Cardiac fibroblast (primary cell): ENCODE measurements at places on chromosomes 12 and 14.
A peak's percentile ranks its signal among the peaks of the same experiment; 100 is the strongest.

GRCh38 chr14:50794068-50794645 lies 36.8 kb downstream of the NIN start:
- DNase-seq, result no peak

GRCh38 chr12:43444940-43445564 lies 107.0 kb downstream of the ADAMTS20 start:
- DNase-seq, result peak; percentile 77

DNA sequence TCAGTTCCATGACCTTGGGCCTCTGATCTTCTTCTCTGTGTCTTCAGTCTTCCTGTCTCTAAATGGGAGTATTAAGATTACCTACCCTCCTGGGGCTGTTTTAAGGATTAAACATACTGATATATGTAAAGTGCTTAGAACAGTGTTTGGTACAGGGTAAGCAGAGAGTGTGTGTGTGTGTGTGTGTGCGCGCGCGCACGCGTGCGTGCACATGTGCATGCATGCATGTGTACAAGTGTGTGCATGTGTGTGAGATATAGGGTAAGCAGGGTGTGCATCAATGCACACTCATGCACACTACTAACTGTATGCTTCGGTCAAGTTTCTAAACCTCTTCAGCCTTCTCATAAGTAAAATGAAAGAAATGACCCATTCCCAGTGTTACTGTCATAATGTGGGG lies 196.6 kb downstream of the NTF3 start:
- DNase-seq, result no peak

- no peak for DNase-seq
Observed at GRCh38 chr14:65600742-65601141, 188.2 kb downstream of the FUT8 start.

- DNase-seq, result no peak
Observed at GRCh38 chr12:8630131-8630530, 17.5 kb upstream of the AICDA start.

DNA sequence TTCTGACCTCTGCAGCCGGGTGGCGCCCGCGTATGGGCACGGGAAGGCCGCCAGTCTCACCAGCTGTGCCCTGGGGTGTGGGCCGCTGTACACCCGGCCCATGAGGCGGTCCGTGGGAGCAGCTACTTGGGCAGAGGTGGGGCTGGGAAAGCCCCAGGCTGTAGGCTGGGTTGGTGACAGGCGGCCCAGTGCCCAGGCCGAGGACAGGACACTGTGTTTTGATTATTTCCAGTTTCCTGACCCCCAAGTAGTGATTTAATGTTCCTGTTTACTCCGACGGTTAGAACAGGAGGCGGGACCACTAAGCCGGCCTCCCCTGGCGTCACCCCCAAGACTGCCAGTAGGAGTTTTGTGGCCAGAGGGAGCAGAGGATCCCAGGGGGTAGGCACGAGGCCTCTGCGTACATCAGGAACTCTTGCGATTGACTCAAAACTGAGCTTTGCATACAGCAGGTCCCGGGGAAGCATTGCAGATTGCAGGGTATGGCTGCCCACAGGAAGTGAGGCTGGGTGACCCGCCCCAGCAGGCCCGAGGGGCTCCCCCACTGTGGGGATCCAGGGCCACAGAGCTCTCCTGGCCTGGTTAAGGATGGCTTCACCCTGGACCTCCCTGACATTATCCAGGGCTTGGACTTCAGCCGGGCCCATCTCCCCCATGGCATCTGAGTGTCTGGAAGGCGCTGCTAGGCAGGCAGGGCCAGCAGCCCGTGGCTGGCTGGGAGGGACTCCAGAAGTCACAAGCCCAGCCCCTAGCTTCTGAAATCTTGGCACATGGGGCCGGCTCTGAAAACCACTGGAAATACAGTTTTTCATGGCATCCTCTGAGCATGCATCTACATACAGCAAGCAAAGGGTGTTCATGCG lies 42.5 kb upstream of the DIO3 start:
- peak; percentile 4 for DNase-seq

GRCh38 chr14:90722590-90722989 lies 93.6 kb downstream of the TTC7B start:
- DNase-seq, result no peak

DNA sequence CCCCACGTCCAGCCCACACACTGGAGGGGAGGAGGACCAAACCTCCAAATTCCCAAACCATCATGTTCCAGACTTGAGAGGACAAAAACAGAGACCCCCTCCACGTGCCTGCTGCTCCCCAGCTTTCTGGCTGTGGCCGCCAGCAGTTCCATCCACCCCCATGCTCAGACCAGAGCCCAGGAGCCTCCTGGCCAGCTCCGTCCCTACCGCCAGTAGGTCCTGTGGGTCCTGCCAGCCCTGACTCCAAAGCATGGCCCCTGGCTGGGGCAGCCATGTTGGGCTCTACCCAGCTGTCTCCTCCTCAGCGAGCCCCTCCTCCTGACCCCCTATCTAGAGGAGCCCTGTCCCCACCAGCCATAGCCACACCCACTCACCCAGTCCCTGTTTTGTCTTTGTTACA lies 227.3 kb upstream of the RTL1 start:
- no peak for DNase-seq

DNA sequence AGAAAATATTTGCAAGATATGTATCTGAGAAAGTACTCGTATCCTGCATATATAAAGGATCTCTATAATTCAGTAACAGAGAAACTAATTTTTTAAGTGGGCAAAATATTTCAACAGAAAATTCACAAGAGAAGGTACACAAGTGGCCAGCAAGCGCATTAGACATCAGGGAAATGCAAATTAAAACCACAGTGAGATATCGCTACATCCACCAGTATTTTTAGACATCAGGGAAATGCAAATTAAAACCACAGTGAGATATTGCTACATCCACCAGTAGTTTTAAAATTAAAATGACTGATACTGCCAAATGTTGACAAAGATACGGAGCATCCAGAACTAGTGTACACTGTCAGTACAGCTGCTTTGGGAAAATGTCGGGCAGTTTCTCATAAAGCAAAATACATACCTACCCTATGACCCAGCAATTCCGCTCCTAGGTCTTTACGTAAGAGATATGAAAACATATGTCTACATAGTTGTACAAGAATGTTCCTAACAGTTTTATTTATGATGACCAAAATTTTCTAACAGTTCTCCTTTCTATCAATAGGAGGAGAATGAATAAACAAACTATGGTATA lies 2.8 kb upstream of the KCNK13 start:
- peak; percentile 90 for DNase-seq

- no peak for DNase-seq
Observed at GRCh38 chr14:89292579-89293313, 124.3 kb downstream of the FOXN3 start.

- no peak for DNase-seq
Observed at GRCh38 chr12:124403273-124403672, 108.4 kb downstream of the RFLNA start.

- DNase-seq, result no peak
Observed at GRCh38 chr14:91216731-91217226, 27.7 kb downstream of the GPR68 start.

DNA sequence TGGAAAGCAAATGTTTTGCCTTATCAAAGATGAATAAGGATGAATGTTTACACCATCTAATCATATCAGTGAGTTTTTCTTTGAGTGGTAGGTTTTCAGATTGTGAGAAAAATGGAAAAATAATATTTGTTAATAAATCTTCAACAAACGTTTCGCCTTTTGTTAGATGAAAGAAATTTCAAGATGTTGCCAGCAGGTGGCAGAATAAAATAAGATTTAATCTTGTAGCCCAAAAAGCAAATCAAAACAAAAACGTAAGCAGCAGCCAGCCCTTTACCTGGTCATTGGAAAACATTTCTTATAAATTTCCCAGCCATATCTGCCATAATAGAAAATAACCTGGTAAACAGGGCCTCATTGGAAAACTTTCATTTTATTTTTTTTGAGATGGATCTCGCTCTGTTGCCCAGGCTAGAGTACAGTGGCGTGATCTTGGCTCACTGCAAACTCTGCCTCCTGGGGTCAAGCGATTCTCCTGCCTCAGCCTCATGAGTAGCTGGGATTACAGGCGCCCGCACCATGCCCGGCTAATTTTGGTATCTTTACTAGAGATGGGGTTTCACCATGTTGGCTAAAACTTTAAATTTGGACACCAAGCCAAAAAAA lies 15.4 kb upstream of the TMEM120B start:
- DNase-seq, result peak; percentile 69

DNA sequence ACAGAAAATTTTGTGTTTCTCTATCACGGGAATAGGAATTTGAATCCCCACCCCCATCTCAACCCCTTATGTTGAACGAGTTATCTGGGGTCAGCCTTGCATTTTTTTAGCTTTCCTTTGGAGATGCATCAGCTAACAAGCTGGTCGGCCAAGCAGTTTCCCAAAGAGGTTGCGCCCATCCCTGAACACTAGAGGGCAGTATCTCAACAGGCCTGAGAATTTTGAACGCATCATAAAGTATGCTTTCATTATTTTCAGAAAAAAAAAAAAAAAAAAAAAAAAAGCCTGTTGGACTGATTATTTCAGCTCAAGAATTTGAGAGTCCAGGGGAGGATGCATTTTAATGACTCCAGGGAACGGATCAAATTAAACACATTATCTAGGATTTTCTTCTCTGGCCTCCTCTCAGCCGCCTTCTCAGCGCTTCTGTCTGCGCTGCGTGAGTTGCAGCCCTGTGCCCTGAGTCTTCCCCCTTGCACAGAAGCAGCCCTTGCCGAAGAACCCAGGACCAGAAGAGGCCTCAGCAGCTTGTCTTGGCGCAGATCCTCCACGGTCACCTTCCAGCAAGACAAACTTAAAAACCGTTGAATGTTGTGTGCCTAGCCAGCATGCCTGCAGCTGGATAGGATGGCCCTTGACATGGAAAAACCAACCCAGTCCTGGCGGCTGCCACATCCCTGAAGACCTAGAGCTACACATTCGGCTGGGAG lies 76.6 kb upstream of the GZMB start:
- peak; percentile 72 for DNase-seq

GRCh38 chr12:120849765-120850164 lies 54.4 kb downstream of the SPPL3 start:
- peak; percentile 71 for DNase-seq

DNA sequence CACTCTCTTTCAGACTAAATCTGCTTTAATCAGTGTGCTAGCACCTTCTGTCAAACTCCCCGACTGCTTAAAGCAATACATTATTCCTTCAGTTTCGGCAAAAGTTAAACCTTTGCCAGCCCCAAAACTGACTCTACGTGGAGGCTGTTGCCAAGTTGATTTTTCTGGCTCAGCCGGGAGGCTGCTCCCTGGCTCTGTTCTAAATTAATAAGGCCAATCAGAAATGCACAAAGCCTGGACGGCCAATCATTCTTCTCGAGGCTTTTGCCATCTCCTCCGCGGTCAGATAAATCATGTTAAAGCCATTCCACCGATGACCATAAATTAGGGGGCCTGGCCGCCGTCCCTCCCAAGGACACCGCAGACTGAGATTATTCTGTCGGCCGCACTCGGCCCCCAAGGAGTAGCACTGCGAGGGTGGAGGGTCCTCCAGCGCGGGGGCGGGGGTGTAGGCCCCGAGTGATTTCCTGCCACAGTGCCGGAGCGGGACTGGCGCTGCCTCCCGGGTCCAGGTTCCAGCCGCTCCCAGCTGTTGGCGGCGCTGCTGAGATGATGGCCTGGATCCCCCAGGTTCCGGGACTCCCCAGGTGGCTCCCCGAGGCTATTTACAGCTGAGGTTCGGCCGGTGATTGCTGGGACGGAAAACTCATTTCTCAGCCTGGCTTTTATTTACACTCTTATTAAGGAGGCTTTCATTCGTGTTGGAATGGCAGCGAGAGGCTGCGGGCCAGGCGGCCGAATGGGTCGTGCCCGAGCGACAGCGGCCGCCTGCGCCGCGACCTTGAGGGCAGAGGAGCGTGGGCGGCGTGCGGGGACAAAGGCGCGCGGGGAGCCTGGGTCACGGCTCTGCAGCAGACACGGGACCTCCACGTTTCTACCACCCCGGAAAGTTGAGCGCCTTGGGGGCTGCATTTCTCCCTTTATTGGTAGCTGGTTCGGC lies 165.1 kb downstream of the MON2 start:
- peak; percentile 84 for DNase-seq
